CD4-positive, alpha-beta T cell treated with Interleukin-21 for 1 hour (primary cell): ENCODE measurements at places on chromosomes 4 and X.

DNA sequence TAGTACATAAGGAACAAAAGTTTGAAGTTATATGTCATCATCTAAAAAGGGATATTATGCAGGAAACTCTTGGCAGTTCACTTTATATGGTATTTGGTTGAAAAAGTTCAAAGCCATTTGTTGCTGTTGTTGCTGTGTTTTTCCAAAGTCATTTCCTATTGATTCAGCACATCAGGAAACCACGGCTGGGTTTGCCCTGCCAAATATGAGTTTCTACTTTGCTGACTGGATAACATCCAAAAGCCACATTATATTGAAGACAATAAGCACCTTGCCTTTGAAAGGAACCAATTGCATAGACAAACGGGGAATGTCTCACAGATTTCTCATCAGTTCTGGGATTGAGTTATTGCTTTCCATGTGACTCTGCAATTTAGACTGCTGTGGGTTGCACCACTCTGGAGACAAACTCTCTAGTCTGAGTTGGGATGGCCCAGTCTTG, 206.1 kb downstream of the SLC39A8 start:
- no peak for DNase-seq

DNA sequence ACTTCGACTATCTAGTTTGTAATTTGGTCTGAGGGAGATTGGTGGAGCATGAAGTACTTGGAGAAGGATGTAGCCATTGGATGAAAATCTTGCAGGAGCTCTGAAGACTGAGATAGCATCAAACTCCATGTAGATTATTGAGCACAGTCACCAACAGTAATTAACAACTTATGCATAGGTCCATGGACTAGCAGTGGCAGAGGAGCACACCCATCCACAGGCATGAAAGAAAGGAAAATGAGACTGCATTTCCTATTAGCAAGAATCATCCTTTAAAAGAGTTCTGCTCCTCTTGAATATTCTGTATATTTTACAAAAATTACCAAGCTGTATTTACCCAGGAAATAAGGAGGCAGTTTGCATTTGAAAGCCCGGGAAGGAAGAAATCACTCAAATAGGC, 529.4 kb upstream of the ACTRT1 start:
- DNase-seq = no peak

GRCh38 chr4:9999956-10000561, 21.2 kb downstream of the SLC2A9 start:
- no peak for DNase-seq

DNA sequence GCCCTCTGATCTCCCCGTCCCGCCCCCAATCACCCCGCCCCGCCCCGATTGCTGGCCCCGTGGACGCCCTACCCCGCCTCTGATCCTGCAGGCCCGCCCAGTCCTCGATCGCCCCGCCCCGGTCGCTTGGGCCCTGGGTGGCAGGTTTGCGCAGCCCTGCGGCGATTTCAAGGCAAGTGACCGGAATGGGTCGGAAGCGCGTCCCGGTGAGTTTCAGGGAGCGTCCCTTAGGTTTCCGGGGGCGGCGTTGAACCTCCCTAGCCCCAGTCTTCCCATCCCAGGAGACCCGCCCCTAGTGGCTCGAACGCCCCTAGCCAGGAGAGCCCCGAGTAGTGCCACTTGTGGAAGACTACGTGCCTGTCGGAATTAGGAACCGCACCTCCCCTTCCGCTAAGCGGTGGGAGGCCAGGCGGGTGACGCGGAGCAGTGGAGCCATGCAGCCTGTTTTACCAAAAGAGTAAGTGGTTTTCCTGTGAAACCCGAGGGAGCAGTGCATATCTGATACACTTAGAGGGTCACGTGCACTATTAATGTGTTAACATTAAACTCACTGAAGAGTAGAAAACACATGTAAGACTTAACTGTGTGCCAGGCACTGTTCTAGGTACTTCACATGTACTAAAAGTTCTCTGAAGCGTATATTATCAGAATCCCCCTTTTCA, 354 bp upstream of the TEC start:
- peak; percentile 88 for DNase-seq

DNA sequence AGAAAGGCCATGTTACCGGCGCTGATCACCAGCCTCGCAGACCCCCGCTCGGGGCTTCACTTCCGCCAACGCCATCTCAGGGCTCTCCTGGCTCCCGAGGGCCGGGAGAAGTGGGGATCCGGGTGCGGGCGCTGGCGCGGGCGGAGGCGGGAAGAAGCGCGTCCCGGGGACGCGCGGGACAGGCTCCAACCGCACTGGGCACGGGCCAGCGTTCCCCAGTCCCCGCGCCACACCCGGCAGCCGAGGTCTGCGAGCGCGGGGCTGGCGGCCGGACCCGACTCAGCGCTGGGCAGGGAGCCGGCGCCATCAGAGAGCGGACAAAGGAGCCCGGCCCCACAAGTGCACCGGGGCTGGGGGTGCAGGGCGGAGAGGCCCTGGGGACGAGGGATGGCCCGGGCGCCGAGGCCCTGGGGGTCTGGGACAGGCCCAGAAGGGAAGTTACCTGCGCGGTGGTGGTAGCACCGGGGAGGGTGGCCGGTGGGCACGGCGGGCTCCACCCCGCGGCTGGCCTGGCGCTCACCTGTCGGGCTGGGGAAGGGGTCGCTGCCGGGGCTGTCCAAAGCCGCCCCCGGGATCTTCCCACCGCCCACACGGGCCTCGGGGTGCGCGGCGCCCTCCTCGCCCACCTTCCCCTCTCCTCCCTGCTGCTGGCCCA, 449 bp downstream of the CTPS2 start:
- DNase-seq = no peak
